ENCODE measurements at places on chromosomes 12 and 14.
A peak's percentile ranks its signal among the peaks of the same experiment; 100 is the strongest.

GRCh38 chr14:91341334-91341733 is 76.3 kb downstream of the CCDC88C start:
- no peak for DNase-seq

GRCh38 chr12:16012117-16012516 is 101.0 kb downstream of the DERA start:
- no peak for DNase-seq

DNA sequence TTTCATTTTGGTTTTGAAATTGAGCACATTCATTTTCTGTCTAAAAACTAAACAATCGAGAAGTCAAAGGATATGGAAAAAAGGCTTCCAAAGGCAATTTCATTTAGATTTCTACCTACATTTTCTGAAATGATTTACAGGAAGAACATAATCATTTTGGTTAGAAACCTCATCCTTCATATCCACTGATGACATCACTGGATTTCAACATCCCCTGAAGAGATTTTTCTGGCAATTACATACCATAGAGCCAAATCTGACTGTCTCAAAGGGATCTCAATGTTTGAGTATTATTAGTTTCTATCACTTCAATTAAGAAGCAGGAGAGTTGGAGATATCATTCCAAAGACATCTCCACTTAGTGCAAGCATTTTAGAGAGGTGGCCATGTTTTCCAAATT is 137.8 kb downstream of the TTC7B start:
- DNase-seq, result no peak

GRCh38 chr12:4569261-4569660 is 7.3 kb downstream of the DYRK4 start:
- no peak for DNase-seq

- DNase-seq, result no peak
Observed at GRCh38 chr12:25725470-25725869, 172.4 kb upstream of the LMNTD1 start.

DNA sequence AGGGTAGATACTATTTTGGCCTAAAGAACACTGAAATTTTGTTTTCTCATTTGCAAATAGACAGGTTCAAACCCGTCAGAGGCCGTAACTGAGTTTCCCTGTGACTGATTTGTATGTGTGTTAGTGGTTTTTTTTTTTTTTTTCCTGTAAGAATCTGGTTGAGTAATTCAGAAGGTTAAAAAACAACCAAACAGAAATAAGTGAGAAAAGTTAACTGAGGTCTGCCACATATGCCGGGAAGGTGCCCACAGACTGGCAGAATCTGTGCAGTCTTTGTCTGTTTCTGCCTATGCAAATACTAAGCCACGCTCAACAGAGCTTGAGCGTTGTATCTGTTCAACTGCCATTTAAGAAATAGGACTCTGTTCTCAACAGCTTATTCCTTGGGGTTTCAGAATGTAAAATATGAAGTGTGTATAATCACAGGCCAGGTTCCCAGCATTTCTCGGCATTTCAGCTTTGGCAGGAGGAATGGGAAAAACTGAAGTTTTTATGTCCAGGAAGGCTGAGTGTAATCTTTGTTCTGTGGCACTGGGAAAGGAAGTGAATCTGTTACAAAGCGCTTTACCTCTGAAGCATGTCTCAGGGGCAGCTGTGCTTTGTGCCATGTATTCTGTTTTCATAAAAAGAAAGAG is 181.9 kb downstream of the PRKCH start:
- peak; percentile 65 for DNase-seq

- no peak for DNase-seq
Observed at GRCh38 chr14:102323102-102323501, 3.6 kb downstream of the ZNF839 start.

- DNase-seq, result no peak
Observed at GRCh38 chr14:99402950-99403349, 77.7 kb downstream of the SETD3 start.

GRCh38 chr12:91744597-91744996 is 401.0 kb downstream of the BTG1 start:
- DNase-seq, result no peak

DNA sequence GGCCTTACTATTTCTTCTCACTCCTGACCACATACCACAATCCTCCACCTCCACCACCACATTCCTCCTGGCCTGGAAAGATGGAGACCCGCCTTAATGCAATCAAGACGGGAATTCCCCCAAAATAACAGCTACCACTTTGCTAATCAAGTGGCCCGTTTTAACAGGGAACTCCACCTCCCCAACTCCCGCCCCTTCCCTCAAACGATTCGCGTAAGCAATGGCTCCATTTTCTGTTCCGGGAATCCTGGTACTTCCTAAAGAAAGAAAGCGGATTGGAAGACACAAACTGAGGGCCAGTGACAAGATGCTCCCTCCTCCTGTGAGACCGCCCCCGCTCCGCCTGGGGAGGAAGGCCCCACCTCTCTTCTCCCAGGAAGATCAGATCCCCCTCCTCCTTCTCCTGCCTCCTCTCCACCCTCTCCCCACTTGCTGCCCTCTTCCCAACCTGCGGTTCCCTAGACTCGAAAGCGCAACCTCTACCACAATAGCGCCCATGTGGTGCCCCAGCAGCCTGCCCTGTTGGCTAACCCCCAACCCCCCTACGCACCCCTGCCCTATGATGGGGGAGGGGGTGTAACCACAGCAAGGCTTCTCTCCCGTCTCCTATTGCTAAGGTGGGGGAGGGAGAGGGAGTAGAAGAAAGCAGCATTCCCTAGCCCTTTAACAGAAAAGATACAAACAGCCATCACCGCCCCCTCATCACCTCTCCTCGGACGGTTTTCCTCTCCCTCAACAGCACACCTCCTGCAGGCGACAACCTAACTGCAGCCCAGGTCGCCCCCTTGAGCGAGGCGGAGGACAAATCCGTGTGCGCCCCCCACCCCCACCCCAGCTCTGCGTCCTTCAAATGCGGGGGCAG is 777 bp downstream of the ARF3 start:
- peak; percentile 92 for DNase-seq

DNA sequence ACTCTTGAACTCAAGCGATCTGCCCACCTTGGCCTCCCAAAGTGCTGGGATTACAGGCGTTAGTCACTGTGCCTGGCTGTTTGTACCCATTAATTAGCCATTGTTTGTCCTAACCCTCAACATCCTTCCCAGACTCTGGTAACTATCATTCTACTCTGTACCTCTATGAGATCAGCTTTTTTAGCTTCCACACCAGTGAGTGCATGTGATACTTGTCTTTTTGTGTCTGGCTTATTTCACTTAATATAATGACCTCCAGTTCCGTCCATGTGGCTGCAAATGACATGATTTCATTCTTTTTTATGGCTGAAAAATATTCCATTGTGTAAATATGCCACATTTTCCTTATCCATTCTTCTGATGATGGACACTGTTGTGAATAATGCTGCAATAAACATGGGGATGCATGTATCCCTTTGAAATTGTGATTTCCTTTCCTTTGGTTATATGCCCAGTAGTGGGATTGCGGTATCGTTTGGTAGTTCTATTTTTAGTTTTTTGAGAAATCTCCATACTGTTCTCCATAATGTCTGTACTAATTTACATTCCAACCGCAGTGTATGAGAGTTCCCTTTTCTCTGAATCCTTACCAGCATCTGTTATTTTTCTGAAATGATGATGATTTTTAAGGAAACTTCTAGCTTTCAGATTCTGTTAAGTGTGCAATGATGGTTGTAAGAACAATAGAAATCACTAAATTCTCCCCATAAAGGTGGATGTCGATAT is 6.7 kb upstream of the PPP4R3A start:
- DNase-seq, result no peak

GRCh38 chr14:101808020-101808641 is 46.6 kb downstream of the PPP2R5C start:
- no peak for DNase-seq

GRCh38 chr14:76640923-76641395 is 120.3 kb upstream of the VASH1 start:
- DNase-seq, result no peak

GRCh38 chr14:53016491-53016890 is 65.6 kb upstream of the FERMT2 start:
- no peak for DNase-seq

DNA sequence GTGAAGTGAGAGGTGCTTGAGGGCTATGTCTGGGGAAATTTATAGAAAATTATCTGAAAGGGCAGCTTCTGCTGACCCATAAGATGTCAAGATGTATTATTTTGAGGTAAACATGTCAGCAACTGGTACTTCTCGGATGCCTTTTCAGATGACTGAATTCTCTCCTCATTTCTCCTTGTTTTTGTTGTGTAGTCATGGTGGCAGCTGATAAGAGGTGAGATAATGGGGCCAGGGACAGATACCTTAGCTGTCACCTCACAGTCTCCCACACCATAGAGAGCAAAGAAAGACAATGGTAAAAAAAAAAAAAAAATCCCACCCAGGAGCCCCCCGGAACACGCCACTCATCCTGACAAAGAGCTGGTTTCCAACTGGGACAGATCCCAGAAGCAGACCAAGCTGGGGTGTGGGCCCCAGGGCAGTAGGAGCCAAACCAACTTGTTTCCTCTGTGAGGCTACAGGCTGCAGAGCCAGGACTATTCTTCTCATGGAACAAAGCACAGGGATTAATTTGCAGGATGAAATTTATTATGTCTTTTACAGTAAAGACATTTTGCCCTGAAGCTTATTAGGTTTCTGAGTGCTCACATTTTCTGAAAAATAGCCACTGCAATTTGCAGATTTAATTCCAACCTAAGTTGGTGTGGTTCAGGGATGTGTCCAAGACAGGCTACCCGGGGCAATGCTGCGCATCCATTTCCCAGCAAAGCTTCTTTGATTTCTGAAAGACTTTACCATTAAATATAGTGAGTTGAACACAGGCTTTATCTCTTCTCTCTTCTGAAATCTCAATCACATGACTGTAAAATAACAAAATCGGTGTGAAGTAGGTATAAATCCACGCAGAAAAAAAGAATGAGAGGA is 52.2 kb downstream of the NDUFA12 start:
- no peak for DNase-seq

DNA sequence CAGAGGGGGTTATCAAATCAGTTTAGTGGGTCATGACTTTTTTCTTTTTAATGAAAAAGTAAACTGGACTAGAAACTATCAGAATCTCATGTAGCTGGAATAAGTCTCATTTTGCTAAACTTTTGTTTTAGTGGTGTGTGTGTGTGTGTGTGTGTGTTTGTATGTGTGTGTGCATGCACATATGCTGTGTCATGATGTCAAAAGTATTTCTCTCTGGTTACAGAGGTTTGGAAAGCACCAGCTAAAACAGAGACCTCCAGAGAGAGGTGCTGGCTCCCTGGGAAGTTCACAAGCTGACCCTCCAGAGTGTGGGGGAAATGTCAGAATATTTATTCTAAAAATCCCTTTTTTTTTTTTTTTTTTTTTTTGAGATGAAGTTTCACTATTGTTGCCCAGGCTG is 114.7 kb downstream of the LGMN start:
- DNase-seq, result no peak

- no peak for DNase-seq
Observed at GRCh38 chr12:44227616-44228015, 391.7 kb downstream of the TMEM117 start.

GRCh38 chr12:6944381-6945186 is 762 bp downstream of the C12orf57 start:
- peak; percentile 59 for DNase-seq

GRCh38 chr12:119998471-119999245 is 9.6 kb downstream of the BICDL1 start:
- no peak for DNase-seq

All from epithelial cell of prostate (primary cell).